H7 (cell line): ENCODE measurements at places on chromosomes 5 and 9. TPM values are rescaled to one million over a fixed set of nuclear protein-coding genes. Genes with fewer than 3 reads are reported as not detected.

The IL4 gene
- total RNA-seq = not detected in 2 replicates

The GABRA6 gene
- total RNA-seq = not detected in 2 replicates

The FRMPD1 gene
- total RNA-seq = 0.03 TPM in 1 of 2 replicates, not detected in the other

The HTR4 gene
- total RNA-seq = not detected in 2 replicates

- DNase-seq = no peak
Observed at GRCh38 chr9:129575818-129576217, 45.1 kb downstream of the C9orf50 start.

DNA sequence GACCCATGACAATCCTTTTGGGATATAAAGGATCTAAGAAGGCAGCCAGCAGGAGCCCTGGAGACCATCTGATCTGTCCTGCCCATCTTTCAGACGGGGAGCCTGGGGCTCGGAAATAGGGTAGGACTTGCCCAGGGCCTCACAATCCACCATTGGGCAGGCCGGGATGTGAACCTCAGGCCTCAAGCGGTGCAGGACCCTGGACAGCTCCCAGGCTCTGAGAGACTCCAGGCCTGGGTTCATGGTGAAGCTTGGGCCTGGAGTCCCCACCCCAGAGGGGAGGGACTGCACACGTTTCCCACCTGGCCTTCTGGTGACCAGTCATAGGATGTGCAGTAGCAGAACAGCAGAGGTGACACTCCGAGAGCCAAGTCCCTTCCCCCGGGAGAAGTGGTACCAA is 36.6 kb upstream of the RAPGEF1 start:
- peak; percentile 92 for DNase-seq

DNA sequence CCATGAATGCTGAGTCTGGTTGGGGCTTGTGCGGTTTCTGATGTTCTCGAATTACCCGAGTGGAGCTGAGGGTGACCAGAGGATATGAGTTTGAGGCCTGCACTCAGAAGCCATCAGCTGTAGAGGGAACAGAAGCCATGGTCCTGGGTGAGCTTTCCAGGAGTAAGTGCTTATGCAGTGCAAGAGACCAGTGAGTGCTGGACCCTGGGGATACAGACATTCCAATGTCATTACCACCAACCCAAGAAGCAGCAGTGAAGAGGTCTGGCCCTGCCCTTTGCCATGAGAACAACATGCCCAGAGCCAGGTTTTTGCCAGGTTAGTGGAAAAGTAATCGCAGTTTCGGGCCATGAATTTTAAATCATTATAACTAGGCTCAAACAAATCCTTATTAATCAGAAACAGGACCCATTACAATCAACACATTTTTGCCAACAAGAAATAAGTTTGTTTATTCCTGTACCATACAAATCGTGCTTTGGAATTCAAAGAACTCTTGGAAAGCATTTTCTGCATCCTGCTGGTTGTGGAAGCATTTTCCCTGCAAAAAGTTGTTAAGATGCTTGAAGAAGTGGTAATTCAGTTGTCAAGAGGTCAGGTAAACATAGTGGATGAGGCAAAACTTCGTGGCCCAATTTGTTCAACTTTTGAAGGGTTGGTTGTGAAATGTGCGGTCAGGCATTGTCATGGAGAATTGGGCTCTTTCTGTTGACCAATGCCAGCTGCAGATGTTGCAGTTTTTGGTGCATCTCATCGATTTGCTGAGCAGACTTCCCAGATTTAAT is 154.6 kb downstream of the SYK start:
- DNase-seq = no peak

- DNase-seq = no peak
Observed at GRCh38 chr5:58706736-58707135, 123.9 kb downstream of the RAB3C start.

DNA sequence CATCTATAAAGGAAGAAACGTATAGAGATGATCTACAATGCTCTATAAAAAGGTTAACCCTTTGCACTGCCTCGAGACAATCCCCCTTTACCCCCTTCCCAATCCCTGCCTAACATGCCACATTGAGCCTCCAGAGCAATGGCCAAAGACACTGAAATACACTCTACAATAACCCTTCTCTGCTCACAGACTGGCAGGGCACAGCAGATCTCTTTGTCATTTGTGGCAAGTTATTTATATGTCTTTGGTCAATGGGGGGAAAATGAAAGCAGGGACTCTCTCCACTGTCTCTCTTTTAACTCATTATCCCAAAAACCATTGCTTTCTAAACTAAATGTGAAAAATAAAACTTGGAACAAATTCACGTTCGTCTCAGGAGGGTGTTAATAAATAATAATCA is 51.7 kb downstream of the PTCH1 start:
- no peak for DNase-seq

GRCh38 chr5:96968074-96968473 is 32.2 kb downstream of the LNPEP start:
- no peak for DNase-seq

DNA sequence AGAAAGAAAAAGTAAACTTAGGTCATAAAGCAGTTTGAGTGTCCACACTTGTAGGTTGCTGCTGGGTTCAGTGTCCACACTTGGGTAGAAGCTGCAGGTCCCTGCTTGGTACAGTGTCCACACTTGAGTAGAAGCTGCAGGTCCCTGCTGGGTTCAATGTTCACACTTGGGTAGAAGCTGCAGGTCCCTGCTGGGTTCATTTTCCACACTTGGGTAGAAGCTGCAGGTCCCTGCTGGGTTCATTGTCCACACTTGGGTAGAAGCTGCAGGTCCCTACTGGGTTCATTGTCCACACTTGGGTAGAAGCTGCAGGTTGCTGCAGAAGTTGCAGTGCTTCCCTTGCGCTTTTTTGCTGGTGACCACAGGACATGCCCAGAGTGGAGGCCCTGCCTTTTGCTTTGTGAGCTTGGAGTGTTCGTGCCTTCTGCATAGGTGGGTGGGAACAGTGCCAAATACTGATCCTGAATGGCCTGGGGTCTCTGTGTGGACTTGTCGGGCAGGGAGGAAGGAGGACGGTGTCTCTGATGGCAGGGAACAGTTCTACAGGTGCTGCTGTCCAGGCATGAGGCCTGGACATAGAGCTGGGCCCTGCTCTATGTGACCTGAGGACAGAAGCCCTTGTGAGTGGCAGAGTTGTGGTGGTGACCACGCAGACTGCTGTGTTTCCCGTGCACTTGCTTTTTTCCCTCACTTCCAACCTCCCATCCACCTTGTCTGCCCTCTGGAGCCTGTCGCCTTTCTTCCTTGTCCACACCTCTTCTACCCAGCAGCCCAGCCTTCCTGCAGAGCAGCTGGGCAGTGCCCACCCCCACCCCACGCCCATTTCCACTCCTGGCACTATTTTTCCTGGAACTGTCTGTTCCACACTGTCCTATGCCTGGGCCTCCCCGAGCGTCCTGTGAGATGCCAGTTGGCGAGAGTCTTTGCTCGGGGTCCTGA is 120.8 kb downstream of the EHMT1 start:
- no peak for DNase-seq

- no peak for DNase-seq
Observed at GRCh38 chr5:143284002-143284401, 119.5 kb downstream of the NR3C1 start.

DNA sequence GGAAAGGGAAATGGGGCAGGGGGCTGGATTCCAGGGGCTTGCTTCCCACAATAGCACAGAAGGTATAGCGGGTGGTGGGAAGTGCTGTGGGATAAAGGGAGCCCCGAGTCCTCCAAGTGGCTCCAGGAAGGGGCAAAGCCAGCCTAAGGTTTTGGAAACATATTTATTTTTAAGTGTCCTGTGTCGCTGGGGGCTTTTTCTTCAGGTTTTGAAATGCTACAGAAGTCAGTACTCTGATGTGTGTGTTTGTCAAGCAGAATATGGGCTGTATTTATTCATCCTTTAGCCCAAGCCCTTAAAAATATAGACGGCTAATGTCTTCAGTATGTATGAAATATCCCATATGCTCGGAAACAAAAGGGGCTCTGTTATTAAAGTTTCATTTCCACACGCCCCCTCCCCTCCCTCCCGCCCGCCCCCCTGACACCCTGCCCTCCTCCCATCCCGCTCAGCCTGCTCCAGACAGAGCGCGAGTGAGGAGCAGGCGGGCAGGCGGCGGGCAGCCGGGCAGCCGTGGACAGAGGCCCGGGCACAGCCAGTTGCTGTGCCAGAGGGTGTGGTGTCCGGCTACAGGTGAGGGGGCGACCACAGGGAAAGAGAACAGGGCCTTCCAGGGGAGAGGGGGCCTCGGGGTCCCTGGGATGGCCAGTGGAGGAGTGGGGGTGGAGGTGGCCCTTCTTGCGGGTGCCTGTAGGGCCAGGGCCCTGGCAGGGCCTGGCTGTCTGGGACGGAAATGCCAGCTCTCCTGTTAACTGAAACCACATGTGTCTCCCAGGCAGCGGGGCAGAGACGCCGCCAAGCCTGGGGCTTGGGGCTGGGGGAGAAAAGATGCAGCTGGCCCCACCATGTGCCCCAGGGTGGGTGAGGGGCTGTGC is 39.6 kb upstream of the SYNPO start:
- DNase-seq = peak; percentile 62

GRCh38 chr9:126117158-126117425 is 209.5 kb upstream of the MVB12B start:
- no peak for DNase-seq

DNA sequence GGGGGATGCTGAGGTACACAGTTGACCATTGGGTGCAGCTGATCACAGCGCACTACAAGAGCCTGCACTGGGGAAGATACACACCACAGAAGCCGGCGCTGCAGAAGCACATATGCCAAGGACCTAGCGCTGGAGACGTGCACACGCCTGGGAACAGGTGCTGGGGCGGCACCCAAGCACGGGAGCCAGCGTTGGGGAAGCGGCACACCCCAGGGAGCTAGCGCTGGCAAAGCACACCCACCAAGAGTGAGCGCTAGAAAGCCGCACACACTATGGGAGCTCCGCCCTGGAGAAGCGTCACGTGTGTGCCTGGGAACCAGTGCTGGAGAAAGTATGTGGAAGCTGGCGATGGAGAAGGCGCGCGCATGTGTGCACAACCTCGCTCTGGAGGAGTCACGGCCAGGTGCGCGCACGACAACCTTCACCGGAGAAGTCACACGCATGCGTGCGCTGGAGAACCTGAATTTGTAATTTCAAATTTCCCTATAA is 4.5 kb downstream of the FANCC start:
- peak; percentile 24 for DNase-seq

- no peak for DNase-seq
Observed at GRCh38 chr5:175741556-175741955, 83.7 kb downstream of the HRH2 start.

- peak; percentile 60 for DNase-seq
Observed at GRCh38 chr5:36875051-36875789, 1.3 kb upstream of the NIPBL start.

DNA sequence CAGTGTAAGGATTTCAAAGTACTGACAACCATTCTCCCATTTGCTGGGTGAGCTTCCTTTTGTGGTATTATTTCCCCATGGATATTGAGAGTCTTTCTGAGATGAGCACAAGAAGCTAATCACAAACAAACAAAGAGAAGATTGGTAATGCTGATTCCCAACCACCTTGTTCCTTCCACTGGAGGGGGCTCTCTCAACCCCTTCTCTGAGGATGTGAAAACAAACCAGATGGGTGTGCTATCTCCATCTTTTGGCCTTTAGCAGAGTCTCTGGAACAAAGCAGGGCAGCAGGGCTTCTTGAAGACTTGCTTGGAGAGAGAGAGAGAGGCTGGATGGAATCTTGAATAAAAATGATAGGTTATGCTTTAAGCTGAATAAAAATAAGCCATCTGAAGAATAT is 576.7 kb upstream of the ZNF462 start:
- DNase-seq = peak; percentile 49

GRCh38 chr5:157345067-157345466 is 79.1 kb downstream of the CYFIP2 start:
- DNase-seq = no peak

DNA sequence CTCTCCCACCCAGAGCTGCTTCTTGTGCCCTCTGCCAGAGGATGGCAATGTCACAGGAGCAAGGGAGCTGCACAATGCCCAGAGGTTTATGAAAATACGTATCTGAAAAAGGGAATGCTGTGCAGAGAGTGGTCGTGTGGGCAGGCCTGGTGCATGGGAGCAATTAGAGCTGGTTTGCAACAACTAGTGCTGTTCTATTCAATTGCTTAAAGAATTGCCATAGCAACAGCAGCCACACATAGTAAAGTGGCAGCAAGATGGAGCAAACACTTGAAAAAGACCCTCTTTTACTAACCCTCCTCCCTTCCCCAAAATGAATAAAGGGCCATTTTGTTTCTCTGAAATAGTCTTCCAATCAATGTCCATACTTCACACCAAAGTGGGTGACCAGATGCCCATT is 166.3 kb downstream of the CRB2 start:
- no peak for DNase-seq

DNA sequence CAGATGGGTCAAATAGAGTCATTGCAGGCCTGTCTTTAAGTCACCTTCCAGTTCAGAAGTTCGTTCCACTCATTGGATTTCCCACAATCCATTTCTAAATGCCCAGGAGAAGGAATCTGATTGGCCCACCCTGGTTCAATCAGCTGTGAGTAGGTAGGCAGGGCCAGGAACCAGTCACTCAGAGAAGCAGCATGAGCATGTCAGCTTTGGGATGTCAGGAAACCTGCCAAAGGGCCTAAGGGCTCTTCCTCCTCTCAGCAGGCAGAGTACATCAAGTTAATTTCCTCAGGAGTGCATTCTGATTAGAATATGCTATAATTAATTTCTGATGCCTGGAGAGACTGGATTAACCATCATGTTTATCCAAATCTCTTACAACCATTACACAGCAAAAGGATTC is 412.9 kb upstream of the CCNH start:
- no peak for DNase-seq

DNA sequence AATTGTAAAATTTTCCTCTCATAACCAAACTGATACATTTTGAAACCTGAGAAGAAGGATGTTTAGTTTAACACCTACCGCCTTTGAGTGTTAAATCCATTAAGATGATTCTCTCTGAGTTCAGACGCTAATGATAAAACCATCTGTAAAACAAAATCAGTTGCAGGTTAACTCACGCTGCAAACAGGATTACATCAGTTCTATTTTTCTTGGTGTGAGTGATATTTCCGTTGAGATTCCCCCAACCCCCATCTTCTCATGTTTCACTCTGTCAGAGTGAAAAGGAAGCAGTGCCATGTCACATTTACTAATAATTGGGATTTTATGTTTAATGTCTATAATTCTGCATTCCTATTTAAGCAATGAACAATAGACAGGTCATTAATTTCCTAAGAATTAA is 146.5 kb downstream of the FANCC start:
- DNase-seq = no peak

DNA sequence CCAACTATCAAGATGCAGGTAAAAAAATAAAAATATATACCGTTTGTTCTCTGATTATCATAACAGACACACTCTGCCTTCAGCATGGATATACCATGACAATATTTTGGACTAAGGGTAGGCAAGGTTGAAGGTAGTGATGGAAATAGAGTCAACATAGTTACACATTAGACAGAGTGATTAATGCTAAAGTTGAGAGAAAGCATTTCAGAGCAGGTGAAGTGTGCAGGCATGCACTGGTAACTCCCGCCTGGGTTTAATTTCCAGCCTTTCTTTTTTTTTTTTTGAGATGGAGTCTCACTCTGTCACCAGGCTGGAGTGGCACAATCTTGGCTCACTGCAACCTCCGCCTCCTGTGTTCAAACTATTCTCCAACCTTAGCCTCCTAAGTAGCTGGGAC is 458.5 kb downstream of the TLR4 start:
- no peak for DNase-seq
